ENCODE measurements at places on chromosomes 3 and 15.

- DNase-seq, result no peak
Observed at GRCh38 chr3:54850484-54851018, 77.3 kb downstream of the LRTM1 start.

DNA sequence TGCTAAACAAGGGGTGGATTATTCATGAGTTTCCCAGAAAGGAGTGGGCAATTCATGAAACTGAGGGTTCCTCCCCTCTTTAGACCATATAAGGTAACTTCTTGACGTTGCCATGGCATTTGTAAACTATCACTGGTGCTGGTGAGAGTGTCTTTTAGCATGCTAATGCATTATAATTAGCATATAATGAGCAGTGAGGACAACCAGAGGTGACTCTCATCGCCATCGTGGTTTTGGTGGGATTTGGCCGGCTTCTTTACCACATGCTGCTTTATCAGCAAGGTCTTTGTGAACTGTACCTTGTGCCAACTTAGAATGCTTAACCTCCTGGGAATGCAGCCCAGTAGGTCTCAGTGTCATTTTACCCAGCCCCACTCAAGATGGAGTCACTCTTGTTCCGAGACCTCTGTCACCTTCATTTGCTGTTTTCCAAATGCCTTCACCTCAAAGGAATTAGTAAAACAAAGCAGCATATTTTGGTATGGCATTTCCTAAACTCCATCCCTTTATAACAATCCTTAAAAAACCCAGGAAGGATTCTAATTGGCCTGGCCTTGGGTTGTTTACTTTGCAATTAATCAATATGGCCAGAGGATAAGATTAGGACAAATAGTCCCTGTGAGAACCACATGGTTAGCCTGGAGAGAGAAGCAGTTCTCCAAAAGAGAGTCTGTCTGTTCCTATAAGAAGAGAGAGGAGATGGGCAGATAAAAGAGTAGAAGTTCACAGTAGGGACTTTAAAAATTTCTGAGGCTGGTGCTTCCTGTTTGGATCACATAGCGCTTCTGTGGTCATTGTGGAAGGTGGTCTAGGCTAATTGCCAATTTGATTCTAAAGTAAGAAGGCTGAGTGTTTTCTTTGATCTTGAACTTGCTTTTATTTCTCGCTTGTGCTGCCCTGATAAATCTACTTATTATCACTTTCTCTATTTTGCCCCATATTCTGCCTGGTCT lies 155.2 kb upstream of the EOMES start:
- no peak for DNase-seq

GRCh38 chr3:125641891-125642290 lies 46.6 kb upstream of the OSBPL11 start:
- DNase-seq, result no peak

GRCh38 chr15:44490622-44491021 lies 46.3 kb upstream of the EIF3J start:
- DNase-seq, result no peak

DNA sequence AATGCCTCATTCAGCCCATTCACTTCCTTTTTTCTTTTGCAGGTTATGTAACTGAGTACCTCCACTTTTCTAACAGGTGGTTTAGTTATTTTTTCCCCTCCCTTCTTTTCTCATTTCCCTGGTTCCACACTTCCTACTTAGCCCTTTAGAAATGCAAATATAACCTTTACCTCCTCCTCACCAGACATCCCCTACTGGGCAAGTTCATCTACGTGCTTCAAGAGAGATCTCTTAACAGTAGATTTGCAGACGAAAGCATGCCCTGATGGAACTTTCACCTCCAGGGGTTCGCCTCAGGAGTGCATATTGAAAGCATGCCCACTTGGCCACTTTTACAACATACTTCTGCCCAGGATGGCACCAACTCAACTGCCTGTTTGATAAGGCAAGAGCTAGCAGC lies 314.1 kb upstream of the LRRC3B start:
- DNase-seq, result peak; percentile 15

DNA sequence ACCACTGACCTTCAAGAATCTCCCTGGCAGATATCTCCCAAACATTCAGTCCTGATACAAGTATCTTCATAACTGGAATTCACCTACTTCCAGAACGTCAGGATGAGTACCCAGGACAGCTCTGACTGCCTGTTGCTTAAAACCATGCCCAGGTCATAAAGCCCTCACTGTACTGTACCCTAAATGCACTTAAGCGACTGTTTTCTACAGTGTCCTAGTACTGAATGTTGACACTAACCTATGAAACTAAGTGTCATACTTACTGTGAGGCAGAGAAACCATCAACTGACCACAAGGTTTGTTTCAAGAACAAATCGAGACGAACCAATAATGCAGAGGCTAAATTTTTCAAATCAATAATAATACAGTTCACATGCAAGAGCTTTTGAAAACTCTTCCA lies 178.7 kb upstream of the NSMCE3 start:
- no peak for DNase-seq

DNA sequence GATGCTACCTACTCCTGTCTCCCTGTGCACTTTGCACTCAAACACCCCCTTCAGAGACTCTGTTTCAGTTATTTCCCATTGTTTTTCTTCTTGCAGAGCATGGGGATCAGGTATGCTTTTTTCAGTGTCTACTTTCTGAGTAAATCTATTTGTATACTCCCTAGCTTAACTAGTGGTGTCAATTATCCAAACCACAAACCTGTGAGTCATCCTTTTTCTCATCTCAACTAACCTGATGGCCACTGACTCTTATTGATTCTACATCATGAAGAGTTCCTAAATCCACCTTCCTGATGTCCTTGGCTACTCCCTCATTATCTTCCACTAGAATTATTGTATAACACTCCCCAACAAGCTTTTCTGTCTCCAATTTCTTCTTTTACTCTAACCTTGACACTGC lies 68.0 kb downstream of the DIPK2A start:
- no peak for DNase-seq

- DNase-seq, result peak; percentile 42
Observed at GRCh38 chr3:74267588-74268184, 346.8 kb downstream of the CNTN3 start.

GRCh38 chr15:62392376-62392775 lies 227.3 kb upstream of the C2CD4B start:
- peak; percentile 20 for DNase-seq

All from iPS-NIHi11 (cell line).